Fibroblast of skin of right quadriceps (primary cell): ENCODE measurements at places on chromosomes 7 and 10.

DNA sequence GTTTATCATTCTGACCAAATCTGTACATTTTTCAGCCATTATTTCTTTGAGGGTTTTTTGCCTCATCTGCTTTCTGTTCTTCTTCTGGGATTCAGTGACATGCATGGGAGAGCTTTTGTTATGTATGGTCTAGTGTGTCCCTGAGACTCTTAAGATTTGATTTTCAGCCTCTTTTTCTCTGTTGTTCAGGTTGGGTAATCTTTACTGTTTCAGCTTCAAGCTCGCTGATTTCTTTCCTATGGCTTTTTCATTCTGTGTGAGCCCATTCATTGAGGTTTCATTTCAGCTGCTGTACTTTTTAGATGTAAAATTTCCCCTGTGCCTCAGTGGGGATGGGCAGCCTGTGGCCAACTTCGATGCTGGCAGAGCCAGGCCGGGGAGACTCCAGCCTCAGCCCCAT lies 38.1 kb downstream of the FOXK1 start:
- no peak for DNase-seq

DNA sequence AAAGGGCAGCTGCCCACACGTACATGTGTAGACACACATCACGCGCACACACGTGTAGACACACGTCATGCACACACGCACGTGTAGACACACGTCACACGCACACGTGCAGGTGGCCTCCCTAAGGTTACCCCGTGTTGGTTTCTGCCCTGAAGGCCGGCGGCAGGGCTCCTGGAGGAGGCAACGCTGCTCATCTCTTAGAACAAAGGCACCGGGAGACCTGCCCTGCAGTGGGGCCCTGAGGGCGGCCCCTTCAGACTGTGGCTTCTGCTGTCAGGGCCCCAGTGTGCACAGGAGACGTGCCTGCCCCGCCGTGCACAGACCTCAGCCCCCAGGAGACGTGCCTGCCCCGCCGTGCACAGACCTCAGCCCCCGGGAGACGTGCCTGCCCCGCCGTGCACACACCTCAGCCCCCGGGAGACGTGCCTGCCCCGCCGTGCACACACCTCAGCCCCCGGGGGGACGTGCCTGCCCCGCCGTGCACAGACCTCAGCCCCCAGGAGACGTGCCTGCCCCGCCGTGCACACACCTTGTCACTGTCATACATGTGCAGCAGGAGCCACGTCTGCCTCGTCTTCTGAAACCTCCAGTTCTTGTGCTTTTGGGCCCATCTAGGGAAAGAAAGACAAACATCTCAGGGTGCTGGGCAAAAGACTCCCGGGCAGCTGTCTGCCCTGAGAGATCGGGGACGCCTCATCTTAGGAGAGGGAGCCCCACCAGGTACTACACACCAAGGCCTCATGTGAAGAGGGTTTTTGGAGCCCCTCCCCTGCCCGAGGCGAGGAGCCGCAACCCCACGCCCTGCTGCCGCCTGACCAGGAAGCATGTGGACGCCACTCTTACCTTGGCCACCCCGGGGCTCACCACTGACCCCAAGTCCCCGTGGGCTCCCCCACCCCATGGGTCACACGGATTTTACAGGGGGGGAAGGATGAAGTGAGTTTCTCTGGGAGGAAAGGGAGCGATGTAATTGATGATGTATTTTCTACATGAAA lies 17.3 kb downstream of the CYP2W1 start:
- no peak for DNase-seq

DNA sequence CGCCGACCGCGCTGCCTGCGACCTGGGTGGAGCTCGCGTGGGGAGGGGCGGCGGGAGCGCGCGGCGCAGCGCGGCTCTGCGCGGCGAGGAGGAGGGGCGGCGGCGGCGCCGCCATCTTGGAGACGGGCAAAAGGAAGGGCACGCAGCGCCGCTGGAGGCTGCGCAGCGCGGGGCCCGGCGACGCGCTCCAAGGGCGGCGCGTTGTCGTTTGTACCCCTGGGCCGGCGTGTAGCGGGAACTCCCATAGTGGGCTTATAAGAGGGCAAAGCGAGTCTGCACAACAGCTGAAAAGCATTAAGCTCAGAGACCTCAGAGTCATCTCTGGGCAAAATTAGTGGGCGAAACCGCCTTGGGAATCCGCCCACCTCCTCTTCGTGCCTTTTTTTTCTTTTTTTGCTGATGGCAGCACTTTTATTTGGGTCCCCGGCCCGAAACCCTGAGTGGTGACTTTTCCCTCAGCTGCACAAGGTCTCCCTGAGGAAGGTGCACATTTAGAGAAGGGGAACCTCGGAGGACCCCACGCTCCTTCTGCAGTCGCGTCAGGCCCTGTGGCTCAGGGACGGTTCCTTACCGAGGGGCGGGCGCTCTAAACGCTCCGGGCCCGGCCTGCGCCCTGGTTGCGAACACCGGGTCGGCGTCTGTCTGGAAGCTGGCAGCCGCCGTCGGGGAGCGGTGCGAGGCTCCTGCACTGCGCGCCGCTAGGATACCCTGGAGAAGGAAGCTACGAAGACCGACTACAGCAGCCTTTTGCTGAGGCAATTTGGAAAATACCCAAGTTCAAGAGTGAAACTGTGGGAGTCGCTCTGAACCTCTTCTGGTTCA lies 428 bp upstream of the MCMBP start:
- DNase-seq = peak; percentile 87

- no peak for DNase-seq
Observed at GRCh38 chr10:21297603-21298383, 227.7 kb downstream of the SKIDA1 start.

DNA sequence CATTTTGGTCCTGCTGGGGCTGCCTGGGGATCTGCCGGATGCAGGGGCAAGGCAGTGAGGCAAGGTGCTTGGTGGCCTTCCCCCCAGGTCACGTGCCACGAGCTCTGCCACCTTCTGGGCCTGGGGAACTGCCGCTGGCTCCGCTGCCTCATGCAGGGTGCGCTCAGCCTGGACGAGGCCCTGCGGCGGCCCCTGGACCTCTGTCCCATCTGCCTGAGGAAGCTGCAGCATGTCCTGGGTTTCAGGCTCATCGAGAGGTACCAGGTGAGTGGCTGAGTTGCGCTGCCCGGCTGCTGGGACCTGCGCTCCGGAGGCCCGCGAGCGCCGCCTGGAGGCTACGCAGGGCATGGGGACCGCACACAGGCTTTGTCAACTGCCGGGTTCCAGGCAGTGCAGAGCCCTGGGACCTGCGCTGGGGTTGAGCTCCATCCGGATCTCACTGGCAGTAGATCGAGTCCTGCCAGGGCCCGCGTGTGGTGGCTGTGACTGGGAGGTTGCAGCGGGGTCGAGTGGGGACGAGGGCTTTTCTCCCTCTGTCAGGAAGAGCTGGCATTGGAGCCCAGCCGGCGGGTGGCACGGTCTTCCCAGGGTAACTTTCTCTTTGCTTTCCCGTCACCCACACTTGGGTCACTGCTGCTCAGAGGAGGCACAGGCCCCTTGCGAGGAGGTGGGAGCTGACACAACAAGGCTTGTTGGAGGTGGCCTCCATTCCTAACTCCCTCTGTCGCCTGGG lies 21.7 kb downstream of the AMZ1 start:
- peak; percentile 28 for DNase-seq

- DNase-seq = no peak
Observed at GRCh38 chr10:3533296-3533695, 251.7 kb downstream of the KLF6 start.
